ENCODE measurements at places on chromosomes 2 and 18. TPM values are rescaled to one million over a fixed set of nuclear protein-coding genes. Genes with fewer than 3 reads are reported as not detected.

DSC2 gene
- 3.7 TPM for total RNA-seq

PTH2R gene
- not detected for total RNA-seq

ZSWIM2 gene
- total RNA-seq, result not detected

PPP1CB gene
- total RNA-seq, result 138 TPM

PSMA8 gene
- not detected for total RNA-seq

NEB gene
- 0.12 TPM for total RNA-seq

TDRD15 gene
- not detected for total RNA-seq

PROM2 gene
- total RNA-seq, result 0.12 TPM

SERPINB11 gene
- not detected for total RNA-seq

Measured in pericardium fibroblast (primary cell).